ENCODE measurements at places on chromosomes 16 and 17. TPM values are rescaled to one million over a fixed set of nuclear protein-coding genes. Genes with fewer than 3 reads are reported as not detected.

The SPATA22 gene
- total RNA-seq, result not detected

The TMEM186 gene
- 12.6 TPM for total RNA-seq

The HASPIN gene
- total RNA-seq, result 21.8 TPM

The OTOA gene
- not detected for total RNA-seq

The ABI3 gene
- 18.7 TPM for total RNA-seq

The CEP295NL gene
- total RNA-seq, result not detected

The KRT33A gene
- total RNA-seq, result not detected

The CRHR1 gene
- total RNA-seq, result not detected

The MYH3 gene
- total RNA-seq, result 3.1 TPM

The PERCC1 gene
- total RNA-seq, result not detected

The ZNF469 gene
- total RNA-seq, result 0.17 TPM

The CORO1A gene
- 866 TPM for total RNA-seq

The GPRC5B gene
- 0.22 TPM for total RNA-seq

The TBC1D3K gene
- total RNA-seq, result not detected

The CLEC10A gene
- not detected for total RNA-seq

The PRSS8 gene
- total RNA-seq, result not detected

The LGALS9 gene
- 80.2 TPM for total RNA-seq

The GOSR1 gene
- total RNA-seq, result 33.9 TPM

The LPO gene
- not detected for total RNA-seq

The NPIPA2 gene
- 4.1 TPM for total RNA-seq
